ENCODE measurements at places on chromosomes 12 and 14.

GRCh38 chr12:57940052-57940914 is 1.1 kb upstream of the ATP23 start:
- no peak for DNase-seq

DNA sequence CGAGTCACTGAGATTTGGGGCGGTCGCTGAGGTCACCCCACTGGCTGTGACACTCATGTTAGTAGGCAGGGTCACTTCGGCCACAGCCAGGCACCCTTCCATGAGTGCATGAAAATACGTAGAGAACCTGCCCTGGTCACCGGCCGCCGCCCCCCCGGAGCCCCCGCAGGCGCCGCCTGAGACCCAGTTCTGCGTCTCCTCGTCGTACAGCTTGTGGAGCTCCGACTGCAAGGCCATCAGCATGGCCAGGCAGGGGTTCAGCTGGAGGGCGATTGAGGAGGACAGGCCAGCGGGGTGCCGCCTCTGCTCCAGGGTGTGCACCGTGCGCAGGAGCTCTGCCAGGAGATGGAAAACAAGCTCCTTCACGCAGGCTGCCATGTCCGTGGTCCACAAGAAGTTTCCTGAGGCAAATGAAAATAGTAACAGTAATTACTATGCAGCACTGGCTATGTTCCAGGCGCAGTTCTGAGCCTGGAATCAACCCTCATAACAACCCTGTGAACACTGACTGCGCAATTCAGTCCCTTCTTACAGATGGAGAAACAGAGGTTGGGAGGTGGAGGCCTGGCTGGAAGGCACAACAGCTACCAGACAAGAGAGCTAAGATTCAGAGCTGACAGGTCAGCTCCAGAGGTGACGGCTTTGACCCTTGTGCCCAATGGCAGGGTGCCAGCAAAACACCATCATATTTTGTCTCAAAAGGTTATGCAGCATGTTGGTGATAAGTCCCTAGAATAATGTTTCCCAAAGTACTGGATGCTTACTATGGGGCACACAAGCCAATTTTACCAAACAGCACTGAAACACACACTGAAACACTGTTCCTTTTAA is 59.9 kb downstream of the TRAFD1 start:
- DNase-seq: no peak

DNA sequence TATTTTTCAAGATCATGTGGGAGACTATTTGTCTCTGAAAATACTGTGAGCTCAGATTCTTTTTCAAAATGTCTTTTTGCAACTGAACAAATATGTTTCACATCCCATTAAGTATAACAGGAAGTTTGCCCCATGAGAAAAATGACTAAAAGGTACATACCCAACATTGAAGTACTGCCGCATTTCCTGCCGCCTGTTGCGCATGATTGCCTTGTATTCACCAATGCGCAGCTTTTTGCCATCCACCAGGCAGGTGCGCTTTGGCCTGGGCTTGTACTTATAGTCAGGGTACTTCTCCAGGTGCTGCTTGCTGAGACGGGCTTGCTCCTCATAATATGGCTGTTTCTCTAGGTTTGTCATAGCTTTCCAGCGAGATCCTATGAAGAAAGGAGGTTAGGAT is 413.2 kb downstream of the SOX5 start:
- DNase-seq: no peak

GRCh38 chr12:64311877-64312276 is 78.7 kb downstream of the C12orf56 start:
- no peak for DNase-seq

- peak; percentile 55 for DNase-seq
Observed at GRCh38 chr12:60201891-60202290, 606.1 kb downstream of the SLC16A7 start.

GRCh38 chr12:115941362-115941761 is 336.1 kb downstream of the MED13L start:
- DNase-seq: peak; percentile 18
